Left cardiac atrium (tissue), 4 donors: ENCODE measurements at places on chromosomes 7 and 10.

DNA sequence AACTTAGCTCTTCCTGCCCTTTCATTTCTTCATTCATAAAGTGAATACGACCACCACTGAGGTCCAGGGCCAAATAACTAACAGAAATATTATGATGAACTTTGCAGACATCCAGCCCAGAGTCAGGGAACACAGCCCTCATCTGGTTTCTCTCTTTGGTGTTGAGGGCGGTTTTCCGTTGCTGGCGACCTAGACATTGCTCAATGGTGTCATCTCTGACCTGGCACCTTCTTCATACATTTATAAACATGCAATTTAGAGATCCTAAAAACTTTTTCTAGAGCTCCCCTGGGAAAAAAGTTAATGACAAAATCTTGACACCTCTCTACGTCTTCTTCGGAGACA, 324 bp upstream of the TET1 start:
- no peak for DNase-seq

DNA sequence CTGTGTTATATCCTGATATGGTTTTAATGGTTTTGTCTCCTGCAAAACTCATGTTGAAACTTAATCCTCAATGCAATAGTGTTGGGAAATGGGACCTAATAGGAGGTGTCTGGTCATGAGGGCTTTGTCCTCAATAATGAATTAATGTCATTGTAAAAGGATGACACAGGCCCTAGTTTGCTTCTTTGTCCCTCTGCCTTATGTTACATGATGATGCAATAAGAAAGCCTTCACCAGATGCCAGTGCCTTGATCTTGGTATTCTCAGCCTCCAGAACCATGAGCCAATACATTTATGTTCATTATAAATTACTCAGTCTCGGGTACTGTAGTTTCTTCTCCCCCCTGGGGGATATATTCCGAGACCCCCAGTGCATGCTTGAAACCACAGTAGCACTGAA, 1247.4 kb upstream of the SORCS1 start:
- DNase-seq = no peak

DNA sequence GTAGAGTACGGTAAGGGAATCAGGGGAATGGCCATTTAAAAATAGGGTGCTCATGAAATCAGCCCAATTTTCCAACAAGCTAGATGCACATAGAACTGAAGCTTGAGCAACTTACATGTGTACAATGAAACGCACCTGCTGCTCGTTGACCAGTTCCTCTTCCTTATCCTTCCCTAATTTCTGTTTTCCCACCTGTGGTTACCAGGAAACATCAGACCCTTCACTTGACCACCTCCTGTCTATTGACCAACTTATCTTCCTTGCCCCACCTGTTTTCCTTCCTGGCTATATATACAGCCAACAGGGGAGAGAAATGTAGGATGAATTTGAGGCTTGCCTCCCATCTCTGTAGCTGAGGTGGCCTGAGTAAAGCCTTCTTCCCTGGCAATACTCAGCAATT, 37.8 kb upstream of the RAPGEF5 start:
- no peak for DNase-seq

GRCh38 chr7:157670490-157671357, 333.9 kb downstream of the DNAJB6 start:
- DNase-seq = no peak

- no peak for DNase-seq
Observed at GRCh38 chr7:135231686-135232085, 2.0 kb upstream of the STRA8 start.

DNA sequence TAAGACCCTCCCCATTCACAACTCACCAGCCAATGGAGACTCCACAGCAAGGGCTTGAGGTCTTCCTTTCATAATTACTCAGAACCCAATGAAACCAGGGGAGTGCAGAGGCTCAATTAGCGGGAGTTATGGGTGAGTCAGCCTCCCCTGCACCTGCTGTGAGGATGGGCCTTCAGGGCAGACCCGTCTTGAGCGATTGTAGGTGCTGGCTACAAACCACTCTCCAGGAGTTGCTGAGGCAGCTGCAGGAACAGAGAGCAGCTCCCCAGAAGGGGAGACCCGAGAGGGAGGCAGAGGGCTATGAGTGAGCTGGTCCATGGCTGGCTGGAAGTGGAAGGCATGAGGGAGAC, 58.5 kb upstream of the SORCS3 start:
- no peak for DNase-seq

GRCh38 chr7:46393142-46393541, 472.1 kb upstream of the IGFBP3 start:
- DNase-seq = no peak

- DNase-seq = no peak
Observed at GRCh38 chr7:114298011-114298410, 116.6 kb upstream of the FOXP2 start.

DNA sequence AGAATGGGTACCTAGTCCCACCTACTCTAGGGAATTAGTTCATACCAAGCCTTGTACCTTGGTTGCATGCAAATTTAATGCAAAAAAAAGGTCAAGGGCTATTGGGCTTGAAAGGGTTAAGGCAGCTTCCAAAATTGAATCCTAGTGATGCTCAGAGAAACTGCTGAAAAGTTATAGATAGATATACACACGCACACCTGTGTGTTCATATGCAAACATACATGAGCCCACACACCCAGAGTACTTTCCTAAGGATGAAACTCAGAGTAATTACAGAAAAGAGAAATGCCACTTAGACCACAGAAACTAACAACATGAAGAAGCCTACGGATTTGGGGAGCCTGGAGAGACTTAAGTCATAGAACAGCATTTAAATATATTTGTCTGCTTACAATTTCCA, 1.5 kb downstream of the SLC25A13 start:
- no peak for DNase-seq

DNA sequence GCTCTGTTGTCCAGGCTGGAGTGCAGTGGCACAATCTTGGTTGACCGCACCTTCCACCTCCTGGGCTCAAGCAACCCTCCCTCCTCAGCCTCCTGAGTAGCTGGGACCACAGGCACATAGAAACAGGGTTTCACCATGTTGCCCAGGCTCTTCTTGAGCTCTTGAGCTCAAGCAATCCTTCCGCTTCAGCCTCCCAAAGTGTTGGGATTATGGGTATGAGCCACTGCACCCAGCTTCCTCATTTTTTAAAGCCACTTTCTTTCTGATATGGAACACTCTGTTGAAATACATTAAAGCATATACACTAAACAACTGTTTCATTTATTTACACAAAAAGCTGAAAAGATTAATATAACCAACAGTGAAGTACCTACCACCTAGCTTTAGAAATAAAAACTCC, 117.2 kb downstream of the CLEC2L start:
- no peak for DNase-seq

- no peak for DNase-seq
Observed at GRCh38 chr7:70322856-70323255, 724.6 kb downstream of the AUTS2 start.

DNA sequence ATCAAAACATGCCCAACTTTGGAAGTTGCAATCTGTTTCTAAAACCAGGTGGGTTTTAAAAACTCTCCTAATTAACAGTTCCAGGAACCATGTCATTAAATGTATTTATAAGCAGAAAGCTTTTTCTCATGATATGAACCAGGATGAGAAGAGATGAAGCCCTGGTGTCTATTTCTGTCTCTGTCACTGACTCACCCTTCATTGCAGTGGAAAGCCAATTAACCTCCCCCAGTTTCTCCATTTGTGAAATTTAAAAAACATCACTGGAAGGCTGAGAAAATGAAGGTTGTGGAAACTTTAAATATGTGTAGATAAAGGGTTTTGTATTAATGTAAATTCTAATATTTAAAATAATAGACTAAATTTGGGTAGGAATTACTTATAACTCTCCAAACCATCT, 1088.0 kb downstream of the SORCS1 start:
- no peak for DNase-seq

DNA sequence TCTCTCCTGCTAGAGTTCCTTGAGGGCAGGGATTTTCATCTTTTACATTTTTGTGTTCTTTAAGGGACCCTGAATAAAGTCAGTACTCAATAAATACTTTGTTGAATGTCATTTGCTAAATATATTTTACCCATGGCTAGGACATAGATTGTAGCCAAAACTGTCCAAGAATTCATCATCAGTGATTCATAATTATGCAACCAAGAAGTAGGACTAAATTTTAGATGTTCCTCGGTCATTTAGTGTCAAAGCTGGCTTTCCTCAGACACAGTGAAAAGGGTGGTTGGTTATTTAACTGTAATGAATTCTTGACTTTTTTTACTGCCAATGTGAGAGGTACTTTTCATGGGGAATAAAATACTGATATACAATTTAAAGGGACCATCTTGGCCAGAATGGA, 3.3 kb downstream of the NUDT13 start:
- DNase-seq = no peak

GRCh38 chr10:2813286-2813685, 254.1 kb upstream of the PFKP start:
- no peak for DNase-seq

DNA sequence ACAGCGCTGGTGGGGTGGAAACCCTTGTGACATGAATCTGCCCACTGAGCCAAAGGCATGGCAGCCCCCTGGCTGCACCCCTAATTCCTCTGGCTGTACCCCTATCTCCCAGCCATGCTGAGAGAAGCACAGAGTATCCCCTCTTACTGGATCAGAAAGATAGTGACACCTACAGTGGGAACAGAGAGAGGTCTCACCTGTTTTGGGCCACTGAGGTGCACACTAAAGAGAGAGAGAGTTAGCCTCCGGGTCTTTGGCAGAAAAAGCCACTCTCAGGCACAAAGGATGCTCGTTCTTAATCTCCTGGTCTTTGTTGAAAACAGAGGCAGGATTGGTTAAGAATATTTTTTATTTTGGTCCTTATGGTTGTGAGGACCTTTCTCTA, 11.3 kb downstream of the TSPAN14 start:
- DNase-seq = no peak

DNA sequence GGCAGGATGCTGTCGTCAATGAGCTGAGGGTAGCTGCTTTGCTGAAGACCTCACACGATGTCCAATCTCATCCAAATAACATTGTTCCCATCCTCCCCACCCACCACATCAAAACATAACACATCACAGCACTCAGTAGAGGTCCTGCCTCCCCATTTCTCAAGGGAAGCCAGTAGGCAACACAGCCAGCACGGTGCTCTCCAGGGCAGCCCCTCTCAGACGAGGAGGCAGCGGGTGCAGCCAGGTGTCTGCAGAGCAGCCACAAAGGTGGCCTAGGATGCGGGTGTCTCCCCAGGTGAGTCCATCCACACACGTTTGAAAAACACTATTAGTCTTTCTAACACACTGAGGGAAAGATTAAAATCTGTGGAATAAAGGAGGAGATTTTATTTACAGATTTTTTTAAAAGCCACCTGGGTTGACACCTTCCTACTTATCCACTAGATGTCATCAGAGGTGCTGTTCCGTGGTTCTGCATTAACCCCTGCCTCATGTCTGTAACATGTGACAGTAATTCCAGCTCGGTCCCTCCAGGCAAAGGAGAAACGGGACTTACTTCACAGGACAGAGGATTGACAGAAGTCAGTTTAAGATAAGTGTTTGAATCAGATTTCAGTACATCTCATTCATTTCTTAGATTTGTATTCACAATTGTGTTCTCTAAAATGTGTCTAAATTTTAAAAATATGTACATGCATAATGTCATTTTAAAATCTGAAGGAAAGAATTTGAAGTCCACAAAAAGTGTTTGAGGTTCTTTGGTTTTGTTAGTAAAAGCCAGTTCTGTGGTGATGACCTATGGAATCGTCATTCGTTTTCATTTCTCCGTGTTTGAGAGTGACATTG, 68.0 kb downstream of the LANCL2 start:
- DNase-seq = no peak

DNA sequence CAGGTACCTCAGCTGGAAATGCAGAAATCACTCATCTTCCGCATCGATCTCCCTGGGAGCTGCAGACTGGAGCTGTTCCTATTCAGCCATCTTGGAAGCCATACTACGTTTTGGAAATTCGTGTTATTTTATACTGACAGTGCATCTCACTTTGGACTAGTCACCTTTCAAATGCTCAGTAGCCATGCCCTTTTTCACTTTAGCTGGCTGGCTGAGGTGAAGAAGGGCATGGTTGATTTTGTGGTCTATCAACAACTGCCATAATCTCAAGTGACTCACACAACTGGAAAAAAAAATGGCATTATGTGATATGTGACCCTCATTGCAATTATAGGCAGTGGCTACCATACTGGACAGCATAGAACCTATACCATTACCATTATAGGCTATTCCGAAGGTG, 100.5 kb downstream of the CCDC71L start:
- DNase-seq = no peak

- no peak for DNase-seq
Observed at GRCh38 chr7:69757981-69758430, 159.7 kb downstream of the AUTS2 start.

DNA sequence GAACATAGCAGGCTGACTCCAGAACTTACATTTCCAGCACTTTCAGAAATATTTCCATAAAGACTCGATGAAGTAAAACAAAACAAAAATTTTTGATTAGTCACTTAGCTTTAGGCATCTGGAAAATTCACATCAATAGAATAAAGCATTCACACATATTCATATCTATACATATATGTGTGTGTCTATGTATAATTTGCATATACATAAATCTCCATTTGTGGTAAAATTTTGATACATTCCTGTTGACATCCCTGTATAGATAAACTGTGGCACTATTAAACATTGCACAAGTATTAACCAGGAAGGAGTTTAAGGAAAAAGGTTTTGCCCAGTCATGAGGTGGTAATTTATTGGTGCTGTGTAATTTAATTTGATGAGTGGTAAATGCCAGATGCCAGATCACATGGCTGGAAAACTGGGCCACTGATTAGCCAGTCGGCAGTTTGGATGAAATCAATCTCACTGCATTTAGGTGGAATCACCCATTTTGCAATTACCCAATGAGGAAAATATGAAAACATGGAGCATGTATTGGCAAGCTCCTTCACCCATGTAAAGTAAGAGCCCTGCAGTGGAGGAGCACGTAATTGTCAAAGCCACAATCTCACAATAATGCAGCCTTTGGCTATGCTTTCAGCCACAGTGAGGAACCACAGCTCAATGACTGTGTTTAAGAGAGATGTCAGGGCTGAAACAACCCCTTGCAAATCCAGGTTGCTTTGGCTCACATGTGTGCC, 294.6 kb downstream of the RNLS start:
- no peak for DNase-seq

DNA sequence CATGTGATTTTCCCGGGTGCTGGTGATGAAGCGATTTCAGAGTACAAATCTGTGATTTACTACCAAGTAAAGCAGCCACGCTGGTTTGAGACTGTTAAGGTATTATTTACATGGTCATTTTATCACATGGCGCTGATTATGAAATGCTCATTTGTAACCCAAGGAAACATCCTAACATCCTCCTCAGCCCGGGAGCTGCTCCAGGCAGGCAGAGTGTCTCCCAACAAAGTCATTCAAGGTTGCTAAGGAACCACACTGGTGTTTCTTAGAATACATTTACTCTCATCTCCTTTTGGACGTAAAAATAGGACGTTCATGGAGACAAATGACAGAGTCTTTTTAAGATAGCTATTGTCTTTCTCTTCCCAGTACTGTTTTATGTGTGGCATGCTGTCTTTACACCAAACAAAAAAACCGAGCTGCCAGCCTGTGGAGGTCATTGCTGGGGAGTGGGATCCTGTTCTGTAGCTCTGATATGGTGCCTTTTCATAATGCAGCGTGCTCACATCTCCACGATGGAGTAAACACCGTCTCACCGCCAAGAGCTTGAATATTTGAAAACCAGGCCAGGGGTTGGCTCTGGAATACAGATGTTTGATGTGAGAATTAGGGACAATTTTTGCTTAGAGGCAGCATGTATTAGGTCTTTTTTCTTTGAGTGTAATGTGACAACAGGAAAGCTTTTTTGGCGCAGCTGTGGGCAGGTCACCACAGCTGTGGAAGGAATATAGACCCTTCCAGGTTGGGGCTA, 119.6 kb downstream of the DOCK1 start:
- no peak for DNase-seq

- DNase-seq = peak; percentile 75
Observed at GRCh38 chr10:119416855-119417254, 125.7 kb downstream of the RGS10 start.
